KBM-7 (cell line): ENCODE measurements at places on chromosomes 4 and X.

GRCh38 chr4:40412388-40412787, 77.3 kb downstream of the CHRNA9 start:
- DNase-seq, result no peak

- no peak for DNase-seq
Measured at GRCh38 chrX:76195579-76195978, 22.7 kb downstream of the PBDC1 start.

DNA sequence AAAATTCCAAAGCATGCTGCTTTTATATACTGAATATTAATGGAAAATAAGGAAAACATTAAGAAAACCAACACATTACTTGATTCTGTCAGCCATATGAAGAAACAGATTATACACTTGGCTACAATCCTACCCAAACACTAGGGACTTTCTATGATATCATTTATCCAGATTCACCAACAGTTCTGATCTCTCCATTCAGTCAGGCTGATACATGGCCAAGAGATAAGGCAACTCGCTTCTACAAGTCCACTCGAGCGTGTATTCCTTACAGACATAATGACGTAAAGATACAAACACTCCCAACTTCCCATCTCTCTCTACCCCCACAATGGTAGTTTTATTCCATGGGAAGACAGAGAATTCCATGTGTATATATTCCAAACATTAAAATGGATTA, 44.5 kb downstream of the NEK1 start:
- no peak for DNase-seq

- DNase-seq, result no peak
Measured at GRCh38 chr4:185742766-185743165, 69.2 kb downstream of the SORBS2 start.
